ENCODE measurements at places on chromosomes 3 and 15.

- no peaks in the 10 kb centered on the region for H3K27me3 ChIP-seq
- H3K27ac ChIP-seq: no peak overlapping the region
- H3K4me3 ChIP-seq: no peak overlapping the region
- H3K36me3 ChIP-seq: peaks cover 7% of the 10 kb centered on the region
- DNase-seq: no peak
Measured at GRCh38 chr15:92960996-92961681, 61.0 kb downstream of the CHD2 start.

DNA sequence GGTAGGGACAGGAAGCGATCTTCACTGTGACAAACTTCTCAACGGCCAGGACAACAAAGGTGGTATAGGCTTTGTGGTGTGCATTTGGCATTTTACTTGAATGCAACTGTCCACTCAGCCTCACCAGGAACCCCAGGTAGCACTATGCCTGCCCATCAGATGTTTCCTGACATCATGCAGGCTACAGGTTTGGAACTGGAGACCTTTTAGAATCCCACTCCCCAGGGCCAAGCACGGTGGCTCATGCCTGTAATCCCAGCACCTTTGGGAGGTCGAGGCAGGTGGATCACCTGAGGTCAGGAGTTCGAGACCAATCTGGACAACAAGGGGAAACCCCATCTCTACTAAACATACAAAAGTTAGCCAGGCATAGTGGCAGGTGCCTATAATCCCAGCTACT is 9.6 kb downstream of the STARD5 start:
- no peaks in the 10 kb centered on the region for H3K4me1 ChIP-seq
- DNase-seq: no peak
- H3K36me3 ChIP-seq: no peaks in the 10 kb centered on the region
- no peak overlapping the region for H3K4me3 ChIP-seq
- H3K27me3 ChIP-seq: no peaks in the 10 kb centered on the region

DNA sequence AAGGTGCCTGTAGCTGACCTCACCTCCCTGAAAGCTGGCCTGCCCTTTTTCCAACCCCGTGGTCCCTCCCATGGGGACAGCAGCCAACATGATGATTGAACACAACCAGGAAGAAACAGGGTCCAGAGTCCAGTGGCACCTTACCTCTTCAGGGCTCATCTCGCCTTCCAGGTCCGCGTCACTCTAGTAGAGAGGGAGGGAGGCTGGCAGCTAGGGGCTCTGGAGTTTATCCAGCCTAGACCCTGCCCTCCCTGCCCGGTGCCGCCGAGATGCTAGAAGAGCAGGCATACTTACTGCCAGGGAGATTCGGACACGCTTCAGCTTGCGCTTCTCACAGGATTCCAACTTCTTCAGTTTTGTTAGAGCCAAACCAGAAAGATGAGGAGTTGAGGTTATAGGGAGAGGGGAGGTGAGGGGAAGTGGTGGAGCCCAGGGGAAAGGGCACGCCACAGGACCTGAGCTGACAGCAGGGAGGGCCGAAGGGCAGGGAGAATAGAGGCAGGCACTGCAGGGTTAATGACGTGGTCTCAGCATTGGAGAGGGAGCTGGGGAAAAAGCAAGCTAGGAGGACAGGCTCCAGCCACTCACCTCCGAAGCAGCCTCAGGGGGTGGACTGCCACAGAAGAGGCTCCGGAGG is 9.1 kb downstream of the CLCN2 start:
- H3K36me3 ChIP-seq: no peaks in the 10 kb centered on the region
- no peaks in the 10 kb centered on the region for H3K27me3 ChIP-seq
- peak overlapping the region; percentile 76 for H3K27ac ChIP-seq

DNA sequence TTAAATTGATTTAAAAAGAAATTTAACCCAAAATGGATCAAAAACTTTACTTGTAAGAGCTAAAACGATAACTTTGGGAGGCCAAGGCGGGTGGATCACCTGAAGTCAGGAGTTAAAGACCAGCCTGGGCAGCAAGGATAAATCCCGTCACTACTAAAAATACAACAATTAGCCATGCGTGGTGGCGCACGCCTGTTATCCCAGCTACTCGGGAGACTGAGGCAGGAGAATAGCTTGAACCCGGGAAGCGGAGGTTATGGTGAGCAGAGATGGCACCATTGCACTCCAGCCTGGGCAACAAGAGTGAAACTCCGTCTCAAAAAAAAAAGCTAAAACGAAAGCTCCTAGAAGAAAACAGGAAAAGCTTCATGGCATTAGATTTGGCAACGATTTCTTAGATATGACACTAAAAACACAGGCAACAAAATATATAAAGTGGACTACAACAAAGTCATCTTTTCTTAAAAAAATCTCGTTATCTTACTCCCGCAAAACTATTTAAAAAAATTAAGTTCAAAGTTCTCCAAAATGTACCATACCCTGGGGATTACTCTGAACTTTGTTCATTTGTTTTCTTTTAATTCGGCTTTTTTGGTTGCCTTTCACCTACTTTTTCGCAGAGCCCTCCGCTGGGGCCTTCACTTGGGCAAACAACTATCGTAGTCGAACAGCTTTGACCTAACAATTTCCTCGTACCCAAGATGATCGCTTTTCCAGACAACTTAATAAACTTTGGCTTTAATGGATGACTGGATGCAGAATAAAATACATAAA is 2.9 kb downstream of the HDDC3 start:
- H3K4me3 ChIP-seq: no peak overlapping the region
- H3K4me1 ChIP-seq: peaks cover 1% of the 10 kb centered on the region

- no peaks in the 10 kb centered on the region for H3K4me1 ChIP-seq
- H3K27ac ChIP-seq: no peak overlapping the region
- no peak overlapping the region for H3K4me3 ChIP-seq
- DNase-seq: peak; percentile 60
Measured at GRCh38 chr3:153284282-153284938, 122.4 kb downstream of the RAP2B start.

DNA sequence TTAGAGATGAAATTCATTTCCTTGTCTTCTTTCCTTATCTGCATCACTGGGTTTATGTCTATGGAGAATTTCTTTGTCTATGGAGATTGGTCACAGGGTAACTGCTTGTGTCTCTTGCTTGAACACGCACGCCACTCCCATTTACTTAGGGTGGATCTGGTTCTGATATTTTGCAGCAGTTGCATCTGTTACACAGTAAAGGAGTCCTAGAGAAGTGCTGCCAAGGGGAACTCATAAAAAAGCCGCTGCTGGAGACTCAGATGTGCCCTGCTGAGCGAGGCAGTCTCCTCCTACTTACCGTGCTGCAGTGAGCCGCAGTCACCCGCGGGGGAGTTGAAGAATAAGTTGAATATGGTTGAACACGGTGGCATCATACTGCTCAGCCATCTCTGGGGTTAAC is 105.2 kb upstream of the KLHL25 start:
- H3K4me1 ChIP-seq: no peaks in the 10 kb centered on the region
- H3K4me3 ChIP-seq: no peak overlapping the region
- no peaks in the 10 kb centered on the region for H3K27me3 ChIP-seq
- H3K36me3 ChIP-seq: no peaks in the 10 kb centered on the region
- H3K27ac ChIP-seq: no peak overlapping the region
- DNase-seq: peak; percentile 39

GRCh38 chr3:16842272-16843270 is 42.2 kb upstream of the PLCL2 start:
- no peaks in the 10 kb centered on the region for H3K4me1 ChIP-seq
- no peak overlapping the region for H3K4me3 ChIP-seq
- H3K36me3 ChIP-seq: no peaks in the 10 kb centered on the region
- no peaks in the 10 kb centered on the region for H3K27me3 ChIP-seq

DNA sequence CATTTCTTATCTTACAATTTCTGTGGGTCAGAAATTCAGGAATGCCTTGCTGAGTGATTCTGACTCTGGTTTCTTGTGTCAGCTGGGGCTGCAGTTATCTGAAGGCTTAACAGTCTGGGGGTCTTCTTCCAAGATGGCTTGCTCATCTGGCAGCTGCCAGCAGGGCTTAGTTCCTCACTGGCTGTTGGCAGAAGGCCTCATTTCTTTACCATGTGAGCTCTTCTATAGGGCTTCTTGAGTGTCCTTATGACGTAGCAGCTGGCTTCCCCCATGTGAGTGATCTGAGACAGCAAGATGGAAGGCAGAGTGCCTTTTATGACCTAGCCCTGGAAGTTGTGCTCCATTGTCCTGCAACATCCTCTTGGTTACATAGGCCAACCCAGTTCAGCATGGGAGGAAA is 82.0 kb upstream of the PDZRN3 start:
- H3K27ac ChIP-seq: no peak overlapping the region
- H3K4me1 ChIP-seq: peaks cover 8% of the 10 kb centered on the region
- DNase-seq: no peak
- no peaks in the 10 kb centered on the region for H3K27me3 ChIP-seq

DNA sequence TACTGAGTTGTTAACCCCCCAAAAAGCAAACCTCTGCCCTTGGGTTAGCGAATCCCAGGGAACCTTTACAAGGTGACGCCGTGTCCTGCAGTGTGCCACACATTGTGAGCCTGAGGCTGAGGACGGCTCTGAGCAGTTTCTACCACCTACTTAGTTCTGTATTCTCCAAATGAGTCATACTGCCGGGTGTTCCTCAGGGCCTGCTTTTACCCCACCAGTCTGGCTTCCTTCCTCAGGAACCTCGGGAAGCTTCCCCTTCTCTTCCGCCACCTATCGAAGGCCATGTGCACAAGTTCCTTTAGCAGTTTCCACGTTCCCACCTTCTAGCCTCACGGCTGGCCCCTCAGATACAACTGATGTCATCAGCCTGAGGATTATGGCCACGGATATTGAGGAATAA is 384.0 kb upstream of the TPM1 start:
- no peaks in the 10 kb centered on the region for H3K36me3 ChIP-seq
- no peak overlapping the region for H3K27ac ChIP-seq
- H3K27me3 ChIP-seq: no peaks in the 10 kb centered on the region
- H3K4me1 ChIP-seq: no peaks in the 10 kb centered on the region
- no peak overlapping the region for H3K4me3 ChIP-seq

DNA sequence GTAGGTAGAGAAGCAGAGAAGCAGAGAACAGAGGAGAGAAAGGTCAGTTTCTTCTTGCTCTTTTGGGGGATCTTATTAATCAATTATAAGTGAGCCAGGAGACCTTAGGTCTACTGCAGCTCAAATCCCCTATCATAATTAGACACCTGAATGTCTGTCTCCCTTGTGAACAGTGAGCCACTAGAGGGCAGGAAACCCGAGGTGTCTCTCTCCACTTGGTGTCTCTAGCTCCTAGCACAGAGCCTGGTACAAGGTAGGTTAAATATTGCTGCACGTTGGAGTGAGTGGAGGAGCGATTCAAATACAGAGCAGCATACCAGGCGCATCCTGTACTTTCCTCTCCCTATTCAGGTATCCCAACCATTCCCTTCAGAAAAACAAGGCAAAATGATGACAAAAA is 2.0 kb upstream of the ST8SIA2 start:
- DNase-seq: peak; percentile 53
- no peaks in the 10 kb centered on the region for H3K36me3 ChIP-seq
- no peaks in the 10 kb centered on the region for H3K4me1 ChIP-seq

DNA sequence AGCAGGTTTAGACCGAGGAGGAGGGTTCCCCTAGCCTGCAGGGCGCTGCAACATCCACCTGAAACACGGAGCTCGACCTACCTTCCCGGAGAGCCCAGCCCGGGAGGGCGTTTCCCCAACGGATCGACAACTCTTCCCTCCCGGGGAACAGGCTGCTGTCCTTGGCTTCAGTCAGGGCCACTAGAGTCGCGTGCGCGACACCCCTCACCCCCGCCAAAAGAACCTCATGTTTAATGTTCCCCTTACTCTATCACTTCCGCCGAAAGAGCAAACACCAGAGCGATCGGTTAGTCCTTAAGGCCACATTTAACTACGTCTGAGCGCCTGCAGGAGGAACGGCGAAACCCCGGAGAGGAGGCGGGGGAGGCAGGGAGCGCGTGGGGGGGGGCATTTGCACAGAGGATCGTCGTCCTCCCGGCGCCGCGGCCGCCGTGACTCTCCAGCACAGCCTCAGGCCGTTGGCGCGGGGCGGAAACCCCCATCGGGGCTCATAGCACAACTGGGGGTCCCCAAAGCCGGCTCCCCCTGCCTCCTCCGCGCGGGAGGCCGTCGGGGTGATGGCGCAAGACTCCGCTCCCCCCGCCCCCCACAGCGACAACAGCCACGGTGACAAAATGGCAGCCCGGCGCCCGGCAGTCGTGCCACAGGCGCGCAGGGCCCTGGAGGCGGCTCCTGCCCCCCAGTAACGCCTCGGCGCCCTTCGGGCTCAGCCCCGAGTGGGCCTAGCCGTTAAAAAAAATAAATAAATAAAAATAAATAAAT is 3.2 kb downstream of the ANP32A start:
- no peaks in the 10 kb centered on the region for H3K27me3 ChIP-seq
- peak overlapping the region; percentile 99 for H3K27ac ChIP-seq
- H3K4me3 ChIP-seq: peak overlapping the region; percentile 96

DNA sequence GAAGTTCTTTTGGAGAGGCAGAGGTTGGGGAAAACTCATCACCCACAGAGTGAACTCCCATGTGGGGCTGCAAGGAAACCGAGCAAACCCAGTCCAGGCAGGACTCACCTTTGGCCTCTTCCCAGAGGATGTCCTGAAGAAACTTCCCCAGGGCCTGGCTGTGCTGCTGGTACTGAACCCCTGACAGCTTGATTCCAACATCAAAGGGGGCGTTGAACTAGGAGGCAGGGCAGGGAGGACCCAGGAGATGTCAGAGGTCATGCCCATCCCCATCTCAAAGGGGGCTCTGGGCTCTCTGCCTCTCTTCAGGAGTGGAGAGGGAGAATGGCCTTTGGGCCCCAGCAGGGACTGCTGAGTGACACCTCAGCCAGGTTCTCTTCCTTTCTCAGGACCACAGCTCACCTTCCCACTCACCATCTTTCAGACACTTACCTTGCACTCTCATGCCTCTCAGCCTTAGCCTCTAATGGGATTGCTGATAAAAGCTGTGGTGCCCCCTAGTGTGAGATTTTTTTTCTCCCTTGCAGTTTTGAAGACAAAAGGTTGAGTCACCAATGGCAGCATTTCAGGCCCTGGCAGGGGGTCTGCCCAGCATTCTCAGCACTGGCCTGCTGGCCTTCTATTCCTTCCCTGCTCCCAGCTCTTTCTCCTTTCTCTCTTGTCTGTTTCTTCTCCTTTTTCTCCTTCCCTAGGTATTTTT is 6.0 kb downstream of the GHRL start:
- no peaks in the 10 kb centered on the region for H3K36me3 ChIP-seq
- no peak for DNase-seq
- no peak overlapping the region for H3K27ac ChIP-seq
- H3K4me1 ChIP-seq: no peaks in the 10 kb centered on the region
- H3K4me3 ChIP-seq: no peak overlapping the region

DNA sequence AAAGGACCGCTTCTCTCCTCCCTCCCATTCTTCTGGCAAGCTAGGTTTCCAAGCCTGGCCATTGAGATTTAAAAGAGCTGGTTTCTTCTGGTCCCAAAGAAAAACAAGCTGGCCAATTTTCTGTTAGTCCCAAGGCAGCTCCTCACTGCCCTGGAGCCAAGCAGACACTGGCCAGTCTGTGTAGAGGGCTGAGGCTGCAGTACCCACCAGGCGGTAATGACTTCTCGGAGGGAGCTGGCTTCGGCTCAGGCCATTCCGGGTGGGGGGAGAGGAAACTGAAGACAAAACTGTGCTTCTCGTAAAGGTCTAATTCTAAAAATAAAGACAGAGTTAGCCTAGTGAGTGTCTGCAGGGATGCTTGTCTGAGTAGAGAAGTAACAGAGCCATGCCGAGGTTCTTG is 78.5 kb upstream of the SMAD3 start:
- no peak for DNase-seq
- H3K36me3 ChIP-seq: no peaks in the 10 kb centered on the region

GRCh38 chr15:69032703-69033373 is 18.3 kb downstream of the NOX5 start:
- H3K4me3 ChIP-seq: no peak overlapping the region
- no peak overlapping the region for H3K27ac ChIP-seq
- no peak for DNase-seq
- H3K4me1 ChIP-seq: no peaks in the 10 kb centered on the region
- no peaks in the 10 kb centered on the region for H3K27me3 ChIP-seq

- H3K27ac ChIP-seq: no peak overlapping the region
- H3K4me1 ChIP-seq: no peaks in the 10 kb centered on the region
- DNase-seq: no peak
- H3K27me3 ChIP-seq: no peaks in the 10 kb centered on the region
- H3K4me3 ChIP-seq: no peak overlapping the region
Measured at GRCh38 chr15:72011302-72011942, 106.5 kb downstream of the MYO9A start.

Measured in hepatocyte (in vitro differentiated cells).